ENCODE measurements at places on chromosomes 4 and X.
A peak's percentile ranks its signal among the peaks of the same experiment; 100 is the strongest.

- H3K4me3 ChIP-seq = no peak overlapping the region
- no peaks in the 10 kb centered on the region for H3K36me3 ChIP-seq
- H3K27me3 ChIP-seq = no peaks in the 10 kb centered on the region
- H3K27ac ChIP-seq = no peak overlapping the region
- DNase-seq = peak; percentile 25
Observed at GRCh38 chr4:5473125-5473524, 235.2 kb downstream of the EVC2 start.

- no peaks in the 10 kb centered on the region for H3K4me1 ChIP-seq
- no peaks in the 10 kb centered on the region for H3K36me3 ChIP-seq
- H3K4me3 ChIP-seq = no peak overlapping the region
- DNase-seq = no peak
- no peak overlapping the region for H3K27ac ChIP-seq
- H3K27me3 ChIP-seq = no peaks in the 10 kb centered on the region
Observed at GRCh38 chr4:8171984-8172924, 13.6 kb upstream of the ABLIM2 start.

GRCh38 chr4:175373031-175373430 is 439.0 kb downstream of the GPM6A start:
- H3K4me1 ChIP-seq = no peaks in the 10 kb centered on the region
- H3K27ac ChIP-seq = no peak overlapping the region
- H3K4me3 ChIP-seq = no peak overlapping the region

DNA sequence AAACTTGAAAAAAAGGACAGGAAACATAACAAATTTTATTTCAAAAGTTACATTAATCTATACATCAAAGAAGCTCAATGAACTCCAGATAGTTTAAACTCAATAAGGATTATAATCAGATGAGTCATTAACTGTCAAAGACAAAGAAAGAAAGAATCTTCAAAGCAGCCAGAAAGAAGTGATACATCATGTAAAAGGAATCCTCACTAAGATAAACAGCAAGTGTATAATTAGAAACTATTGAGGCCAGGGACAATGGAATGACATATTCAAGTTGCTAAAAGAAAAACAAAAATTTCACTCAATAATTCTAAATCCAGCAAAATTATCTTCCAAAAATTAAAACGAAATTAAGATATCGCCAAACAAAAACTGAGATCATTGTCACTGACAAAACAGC is 161.6 kb upstream of the NWD2 start:
- no peak overlapping the region for H3K4me3 ChIP-seq
- no peak for DNase-seq
- no peaks in the 10 kb centered on the region for H3K4me1 ChIP-seq
- no peaks in the 10 kb centered on the region for H3K36me3 ChIP-seq
- H3K27me3 ChIP-seq = no peaks in the 10 kb centered on the region
- H3K27ac ChIP-seq = no peak overlapping the region

GRCh38 chr4:85459736-85460135 is 15.2 kb upstream of the ARHGAP24 start:
- no peaks in the 10 kb centered on the region for H3K4me1 ChIP-seq
- H3K27me3 ChIP-seq = no peaks in the 10 kb centered on the region
- no peak for DNase-seq
- no peak overlapping the region for H3K27ac ChIP-seq
- no peak overlapping the region for H3K4me3 ChIP-seq

- H3K27ac ChIP-seq = no peak overlapping the region
- H3K36me3 ChIP-seq = no peaks in the 10 kb centered on the region
- no peaks in the 10 kb centered on the region for H3K27me3 ChIP-seq
- no peak overlapping the region for H3K4me3 ChIP-seq
- H3K4me1 ChIP-seq = no peaks in the 10 kb centered on the region
- DNase-seq = no peak
Observed at GRCh38 chr4:10974371-10974770, 289.8 kb upstream of the CLNK start.
